ENCODE measurements at places on chromosomes 1 and 21.
A peak's percentile ranks its signal among the peaks of the same experiment; 100 is the strongest.

GRCh38 chr1:223711173-223711572 lies 1.2 kb upstream of the CAPN2 start:
- H3K4me1 ChIP-seq = peaks cover 80% of the 10 kb centered on the region
- no peaks in the 10 kb centered on the region for H3K27me3 ChIP-seq
- H3K4me3 ChIP-seq = no peak overlapping the region
- no peaks in the 10 kb centered on the region for H3K36me3 ChIP-seq
- no peak overlapping the region for H3K27ac ChIP-seq

DNA sequence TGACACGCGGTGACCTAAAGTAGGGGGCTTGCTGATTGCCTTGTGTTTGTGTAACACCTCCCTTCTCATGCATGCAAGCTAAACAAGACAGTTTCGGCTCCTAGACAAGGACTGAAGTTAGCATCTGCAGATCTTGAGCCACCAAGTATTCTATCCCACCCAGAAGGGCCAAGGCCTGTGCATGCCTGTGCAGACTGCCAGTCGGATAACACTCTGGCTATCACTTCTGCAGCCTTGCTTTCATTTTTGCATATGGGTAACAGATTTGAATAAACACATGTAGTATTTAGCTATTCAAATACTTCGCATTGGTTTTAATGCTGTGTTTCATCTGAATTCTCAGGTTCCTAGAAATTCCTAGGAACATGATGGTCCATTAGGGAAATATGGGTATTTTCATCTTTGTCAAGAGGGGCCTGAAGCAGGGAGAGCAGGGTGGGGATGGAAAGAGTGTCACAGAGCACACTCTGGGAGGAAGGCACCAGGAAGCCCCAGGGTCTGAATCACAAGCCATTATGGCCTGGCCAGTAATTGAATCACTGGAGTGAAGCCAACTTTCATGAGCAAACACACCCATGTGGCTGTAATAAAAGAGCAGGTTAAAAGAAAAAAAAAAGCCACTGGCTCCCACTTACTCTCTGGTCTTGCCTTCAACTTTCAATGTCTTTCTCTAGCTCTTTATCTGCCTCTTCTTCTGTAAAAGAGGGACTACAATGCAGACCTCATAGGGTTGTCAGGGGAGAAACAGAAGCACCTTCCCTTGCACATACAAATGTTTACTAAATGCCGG lies 28.3 kb downstream of the GADD45A start:
- peak; percentile 35 for DNase-seq
- H3K4me1 ChIP-seq = peaks cover 46% of the 10 kb centered on the region
- no peak overlapping the region for H3K4me3 ChIP-seq
- no peaks in the 10 kb centered on the region for H3K27me3 ChIP-seq

GRCh38 chr1:206710460-206710823 lies 25.7 kb downstream of the MAPKAPK2 start:
- no peaks in the 10 kb centered on the region for H3K27me3 ChIP-seq
- no peak overlapping the region for H3K4me3 ChIP-seq
- H3K36me3 ChIP-seq = no peaks in the 10 kb centered on the region
- H3K27ac ChIP-seq = peak overlapping the region; percentile 74

DNA sequence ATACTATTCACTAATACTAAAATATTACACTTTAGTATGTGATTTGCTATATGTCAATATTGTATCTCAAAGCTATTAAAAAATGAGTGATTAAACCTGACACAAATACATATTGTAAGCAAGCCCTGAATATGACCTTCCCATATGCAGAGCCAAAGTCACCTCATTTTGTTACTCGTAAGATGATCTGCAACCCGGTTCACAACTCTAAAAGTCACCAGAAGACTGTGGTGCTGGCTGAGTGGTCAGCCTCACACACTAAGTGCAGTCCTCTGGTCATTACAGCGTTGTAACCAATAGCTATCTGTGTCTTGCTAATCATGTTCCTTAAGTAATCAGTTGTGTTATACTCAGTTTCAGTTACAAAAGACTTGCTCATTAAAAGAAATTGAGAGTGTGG lies 197.5 kb upstream of the L1TD1 start:
- no peaks in the 10 kb centered on the region for H3K27me3 ChIP-seq
- no peak overlapping the region for H3K4me3 ChIP-seq
- no peaks in the 10 kb centered on the region for H3K36me3 ChIP-seq
- DNase-seq = no peak
- no peaks in the 10 kb centered on the region for H3K4me1 ChIP-seq

DNA sequence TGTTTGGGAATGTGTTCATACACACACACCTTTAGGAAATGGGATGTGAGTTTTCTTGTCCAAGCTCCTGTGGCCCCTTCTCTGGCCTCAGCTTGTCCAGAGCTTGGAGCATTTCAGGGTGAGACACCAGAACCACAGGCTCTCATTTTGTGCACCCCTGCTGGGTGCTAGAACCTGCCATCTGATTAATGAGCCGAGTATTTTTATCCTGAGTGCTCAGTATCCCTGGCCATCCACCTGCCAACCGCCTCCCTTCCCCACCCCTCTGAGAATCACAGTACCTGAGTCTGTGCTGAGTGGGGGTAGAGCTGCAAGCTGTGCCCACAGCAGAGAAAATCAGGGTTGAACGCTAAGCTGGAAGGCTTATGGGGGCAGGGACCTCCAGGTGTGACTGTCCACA lies 1.4 kb downstream of the CASQ1 start:
- H3K4me1 ChIP-seq = peaks cover 27% of the 10 kb centered on the region
- H3K36me3 ChIP-seq = no peaks in the 10 kb centered on the region
- no peak for DNase-seq
- no peak overlapping the region for H3K27ac ChIP-seq
- no peak overlapping the region for H3K4me3 ChIP-seq
- no peaks in the 10 kb centered on the region for H3K27me3 ChIP-seq

- H3K4me3 ChIP-seq = no peak overlapping the region
- H3K27ac ChIP-seq = no peak overlapping the region
- DNase-seq = no peak
- H3K36me3 ChIP-seq = no peaks in the 10 kb centered on the region
- H3K4me1 ChIP-seq = no peaks in the 10 kb centered on the region
Observed at GRCh38 chr1:168321945-168322344, 41.3 kb downstream of the TBX19 start.

DNA sequence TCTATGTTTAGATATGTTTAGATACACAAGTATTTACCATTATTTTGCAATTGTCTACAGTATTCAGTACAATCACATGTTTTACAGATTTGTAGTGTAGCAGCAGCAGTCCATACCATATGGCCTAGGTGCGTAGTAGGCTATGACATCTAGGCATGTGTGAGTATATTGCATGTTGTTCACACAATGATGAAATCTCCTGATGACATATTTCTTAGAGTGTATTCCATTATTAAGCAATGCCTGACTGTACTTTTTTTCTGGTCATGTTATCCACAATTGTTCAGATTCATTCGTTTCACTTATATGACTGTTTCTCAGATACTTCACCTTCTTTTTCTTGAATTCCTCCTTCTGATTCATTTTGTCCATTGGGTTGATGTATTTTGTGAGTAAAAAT lies 9.9 kb upstream of the BACE2 start:
- DNase-seq = no peak
- H3K27me3 ChIP-seq = no peaks in the 10 kb centered on the region
- H3K4me1 ChIP-seq = no peaks in the 10 kb centered on the region
- H3K4me3 ChIP-seq = no peak overlapping the region

DNA sequence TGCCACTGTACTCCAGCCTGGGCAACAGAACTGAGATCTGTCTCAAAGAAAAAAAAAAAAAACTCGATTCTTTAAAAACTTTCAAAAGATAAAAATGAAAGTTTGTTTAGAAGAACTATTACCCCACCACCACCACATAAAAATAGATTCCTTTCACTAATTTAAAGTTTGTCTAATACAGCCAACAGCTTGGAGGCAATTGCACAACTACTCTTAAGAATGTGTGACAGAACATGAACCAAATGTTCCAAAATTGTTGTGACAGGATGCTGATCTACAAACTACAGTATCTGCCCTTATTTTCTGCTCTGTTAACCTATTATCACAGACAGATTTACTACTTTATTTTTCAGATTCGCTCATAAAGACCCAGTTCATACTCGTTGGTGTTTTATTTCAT lies 5.5 kb upstream of the TGFBR3 start:
- H3K4me1 ChIP-seq = no peaks in the 10 kb centered on the region
- H3K27me3 ChIP-seq = no peaks in the 10 kb centered on the region
- no peaks in the 10 kb centered on the region for H3K36me3 ChIP-seq
- H3K4me3 ChIP-seq = no peak overlapping the region

DNA sequence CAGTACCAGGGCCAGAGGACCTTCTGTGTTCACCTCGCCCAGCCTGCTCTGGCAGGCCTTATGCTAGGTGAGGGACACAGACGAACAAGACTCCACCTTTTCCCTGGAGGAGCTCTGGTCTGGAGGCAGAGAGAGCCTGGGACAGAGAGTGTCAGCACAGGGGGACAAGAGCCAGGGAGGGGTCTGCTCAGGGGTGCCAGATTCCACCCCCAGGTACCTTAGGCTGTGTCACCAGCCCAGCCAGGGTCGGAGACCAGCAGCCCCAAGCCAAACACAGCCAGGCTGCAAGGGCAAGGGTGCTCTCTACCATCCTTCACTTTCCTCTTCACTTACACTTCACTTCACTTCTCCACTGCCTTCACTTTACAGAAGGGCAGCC lies 4.3 kb upstream of the LRP8 start:
- H3K36me3 ChIP-seq = no peaks in the 10 kb centered on the region
- H3K27me3 ChIP-seq = no peaks in the 10 kb centered on the region
- H3K4me1 ChIP-seq = no peaks in the 10 kb centered on the region
- DNase-seq = no peak
- H3K4me3 ChIP-seq = no peak overlapping the region
- no peak overlapping the region for H3K27ac ChIP-seq

DNA sequence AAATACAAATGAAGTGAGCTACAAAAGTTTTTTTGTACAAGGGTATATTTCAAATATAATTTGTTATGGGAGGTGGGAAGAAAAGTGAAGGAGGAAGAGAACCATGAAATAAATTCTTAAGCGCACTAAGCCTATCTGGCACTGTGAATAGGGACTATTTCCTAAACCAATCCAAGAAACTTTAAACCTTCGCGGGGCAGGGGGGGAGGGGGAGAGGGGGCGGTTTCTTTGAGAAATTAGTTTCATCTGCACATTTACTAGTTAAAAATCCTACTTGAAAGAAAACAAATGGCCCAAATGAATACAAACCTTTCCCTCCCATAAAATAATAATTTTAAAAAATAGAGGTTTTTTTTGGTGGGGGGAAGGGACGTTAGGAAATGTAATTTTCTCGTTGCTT lies 364 bp downstream of the GOLPH3L start:
- no peaks in the 10 kb centered on the region for H3K36me3 ChIP-seq
- no peak for DNase-seq
- peak overlapping the region; percentile 69 for H3K27ac ChIP-seq

DNA sequence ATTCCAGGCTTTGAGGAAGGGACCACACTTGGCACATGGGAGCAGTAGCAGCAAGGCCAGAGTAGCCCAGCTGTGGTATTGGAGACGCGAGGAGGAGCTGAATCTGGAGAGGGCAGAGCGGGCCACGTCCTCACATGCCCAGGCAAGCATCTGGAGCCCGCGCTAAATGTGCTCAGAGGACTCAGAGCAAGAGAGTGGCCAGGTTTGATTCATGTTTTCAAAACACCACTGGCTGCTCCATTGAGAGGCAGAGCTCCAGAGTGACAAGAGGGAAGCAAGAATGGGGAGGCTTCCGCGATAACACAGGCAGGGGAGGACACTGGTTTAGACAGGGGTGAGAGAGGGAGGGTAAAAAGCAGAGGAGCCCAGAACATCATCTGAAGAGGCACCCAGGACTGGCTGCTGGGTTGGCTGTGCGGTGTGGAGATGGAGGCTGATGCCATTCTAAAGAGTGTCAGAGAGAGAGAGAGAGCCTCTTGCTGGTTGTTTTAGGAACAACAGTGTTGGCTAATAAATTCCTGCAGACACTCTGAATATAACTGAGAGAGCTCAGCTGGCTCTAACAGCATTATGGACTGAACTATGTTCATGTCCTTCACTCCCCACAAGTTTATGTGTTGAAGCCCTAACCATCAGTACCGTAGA lies 32.3 kb downstream of the RCAN1 start:
- H3K4me3 ChIP-seq = no peak overlapping the region
- peak overlapping the region; percentile 92 for H3K27ac ChIP-seq
- no peaks in the 10 kb centered on the region for H3K36me3 ChIP-seq
- peaks cover 43% of the 10 kb centered on the region for H3K4me1 ChIP-seq
- DNase-seq = peak; percentile 34

GRCh38 chr1:86823386-86823785 lies 90.5 kb downstream of the SELENOF start:
- H3K27me3 ChIP-seq = no peaks in the 10 kb centered on the region

DNA sequence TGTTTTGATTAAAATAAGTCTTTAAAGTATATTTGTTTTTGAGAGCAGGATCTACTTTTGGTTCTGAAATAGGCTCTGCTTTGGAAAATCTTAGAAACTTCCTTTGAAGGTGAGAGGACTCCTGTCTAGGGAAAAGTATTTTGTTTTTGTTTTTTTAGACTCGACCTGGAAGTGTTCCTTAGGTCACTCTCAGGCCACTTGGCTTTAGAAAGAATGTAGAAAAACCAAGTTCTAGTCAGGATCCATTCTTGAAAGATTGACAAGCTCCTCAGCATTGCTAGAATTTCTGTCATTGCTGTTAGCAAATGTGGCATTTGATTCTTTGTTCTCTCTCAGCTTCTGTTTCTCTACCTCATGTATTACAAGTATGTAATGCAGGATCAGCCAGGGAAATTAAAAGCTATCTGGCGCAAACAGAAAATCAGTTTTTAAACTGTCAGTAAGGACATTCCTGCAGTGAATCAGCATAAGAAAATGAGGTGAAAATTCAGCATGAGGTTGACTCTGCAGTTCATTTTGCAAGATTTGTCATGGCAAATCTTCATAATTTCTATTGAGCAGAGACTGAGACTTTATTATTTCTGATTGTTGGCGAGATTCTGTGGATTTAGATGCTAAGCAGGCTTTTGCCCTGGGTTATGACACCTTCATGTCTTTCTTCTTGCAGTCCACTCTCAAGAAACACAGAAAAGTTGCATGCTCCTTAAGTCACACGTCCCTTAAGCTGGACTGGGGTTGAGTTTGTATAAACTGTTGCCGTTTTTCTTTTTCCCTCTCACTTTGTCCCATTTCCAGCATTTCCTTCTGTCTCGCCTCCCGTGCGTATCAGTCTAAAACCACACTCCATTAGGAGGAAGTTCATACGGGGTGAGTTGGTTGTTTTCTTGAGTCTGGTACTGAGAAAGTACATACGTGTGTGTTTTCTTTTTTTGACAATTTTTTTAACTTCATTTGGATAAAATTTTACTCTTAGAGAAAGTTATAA lies 12.6 kb downstream of the NTPCR start:
- H3K27me3 ChIP-seq = no peaks in the 10 kb centered on the region
- H3K4me1 ChIP-seq = peaks cover 24% of the 10 kb centered on the region
- no peak for DNase-seq

All from heart right ventricle (tissue), 16 donors.